T1000 (cell line): ENCODE measurements at places on chromosomes 7 and 10.

GRCh38 chr10:89352802-89353201 is 25.0 kb downstream of the IFIT3 start:
- no peak for DNase-seq

- DNase-seq, result no peak
Measured at GRCh38 chr10:15096661-15097010, 519 bp upstream of the RPP38 start.

DNA sequence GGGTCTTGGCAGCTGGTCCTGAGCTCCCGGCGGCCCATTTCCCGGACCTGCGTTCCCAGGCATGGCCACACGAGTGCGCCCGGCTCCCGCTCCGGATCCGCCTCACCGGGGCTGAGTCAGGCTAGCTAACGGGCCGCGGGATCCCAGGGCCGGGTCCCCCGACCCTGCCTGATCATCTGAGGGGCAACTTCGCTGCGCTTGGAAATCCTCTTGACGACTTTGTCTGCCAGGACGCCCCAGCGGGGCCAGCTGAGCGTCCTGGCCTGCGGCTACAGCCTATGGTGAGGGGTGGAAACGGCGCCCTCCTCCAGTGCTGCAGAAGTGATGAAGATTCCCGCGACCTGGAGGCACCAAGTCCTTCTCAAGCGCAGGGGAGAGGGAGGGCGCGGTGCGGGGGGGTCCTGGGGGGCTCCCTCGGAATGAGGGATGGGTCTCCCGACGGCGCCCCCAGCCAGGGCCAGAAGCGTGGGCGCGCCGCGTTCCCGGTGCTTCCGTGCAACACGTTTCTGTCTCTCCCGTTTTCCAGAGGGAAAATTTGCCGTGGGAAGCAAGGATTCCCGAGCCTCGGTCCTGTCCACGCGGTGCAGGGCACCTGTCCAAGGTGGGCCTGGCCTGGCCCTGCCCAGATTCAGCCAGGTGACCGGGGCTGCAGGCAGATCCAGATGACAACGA is 212.4 kb downstream of the CCSER2 start:
- DNase-seq, result peak; percentile 84

- DNase-seq, result no peak
Measured at GRCh38 chr10:52390388-52390787, 76.3 kb downstream of the DKK1 start.

DNA sequence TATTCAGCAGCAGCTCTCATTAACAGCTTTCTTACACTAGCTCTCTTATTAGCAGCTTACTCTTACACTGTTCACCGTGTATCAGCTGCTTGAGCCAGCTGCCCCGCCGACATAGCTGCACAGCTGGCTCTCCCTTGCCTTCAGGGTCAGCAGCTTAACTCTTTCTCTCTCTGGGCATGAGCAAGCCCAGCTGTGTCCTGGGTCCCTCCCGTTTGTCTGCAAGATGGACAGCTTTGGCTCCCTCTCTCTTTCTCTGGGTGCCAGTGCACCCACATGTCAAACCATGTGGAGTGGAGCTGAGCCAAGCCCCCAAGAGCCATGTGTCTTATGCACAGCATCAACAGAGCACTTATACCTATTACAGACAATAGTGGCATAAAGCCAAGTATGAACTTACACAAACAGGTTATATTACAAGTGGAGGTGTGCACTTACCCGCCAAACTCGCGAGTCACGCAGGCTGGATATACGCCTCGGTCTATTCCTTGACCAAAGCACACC is 35.7 kb upstream of the MTPAP start:
- no peak for DNase-seq

DNA sequence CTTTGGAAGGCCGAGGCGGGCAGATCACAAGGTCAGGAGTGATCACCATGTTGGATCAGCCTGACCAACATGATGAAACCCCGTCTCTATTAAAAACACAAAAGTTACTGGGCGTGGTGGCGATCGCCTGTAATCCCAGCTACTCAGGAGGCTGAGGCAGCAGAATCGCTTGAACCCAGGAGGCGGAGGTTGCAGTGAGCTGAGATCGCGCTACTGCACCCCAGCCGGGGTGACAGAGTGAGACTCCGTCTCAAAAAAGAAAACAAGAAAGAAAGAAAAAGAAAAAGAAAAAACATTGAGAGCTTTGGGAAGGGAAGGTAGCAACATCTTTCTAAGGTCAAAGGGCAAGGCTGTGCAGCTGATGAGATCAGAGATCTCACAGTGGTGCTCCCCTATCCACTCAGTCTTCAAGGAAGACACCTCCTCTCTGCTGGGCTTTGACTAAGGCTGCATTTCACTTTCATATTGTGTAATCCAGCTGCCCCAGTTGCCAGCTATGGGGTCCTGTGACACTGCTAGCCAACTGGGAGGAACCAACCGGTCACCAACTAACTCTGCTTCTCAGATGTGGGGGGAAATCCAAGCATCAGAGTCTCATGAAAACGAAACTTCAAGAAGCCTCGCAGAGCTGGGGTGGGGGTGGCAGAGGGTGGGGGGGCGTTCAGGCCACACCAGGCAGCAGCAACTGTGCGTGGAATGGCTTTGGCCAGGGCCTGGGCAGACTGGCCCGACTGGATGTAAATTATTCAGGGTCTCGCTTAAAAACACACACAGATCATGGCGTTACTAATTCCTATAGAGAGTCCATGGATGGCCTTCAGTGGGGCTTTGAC is 1.5 kb downstream of the IL15RA start:
- DNase-seq, result no peak

- no peak for DNase-seq
Measured at GRCh38 chr10:116201011-116201410, 72.0 kb downstream of the GFRA1 start.

DNA sequence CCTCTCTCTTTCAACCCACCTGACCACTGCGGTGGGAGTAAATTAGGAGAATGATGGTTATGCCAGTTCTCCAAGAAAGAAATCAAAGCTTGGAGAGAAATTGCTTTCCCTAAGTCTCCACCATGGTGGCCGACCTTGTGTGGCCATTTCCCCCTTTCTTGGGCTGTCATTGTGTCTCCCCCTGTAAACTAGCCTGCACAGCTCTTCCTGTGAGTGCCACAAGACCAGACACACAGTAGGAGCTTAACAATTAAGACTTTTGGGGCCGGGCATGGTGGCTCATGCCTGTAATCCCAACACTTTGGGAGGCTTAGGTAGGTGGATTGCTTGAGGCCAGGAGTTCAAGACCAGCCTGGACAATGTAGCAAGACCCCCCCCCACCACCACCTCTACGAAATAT is 18.9 kb upstream of the LIMK1 start:
- no peak for DNase-seq

DNA sequence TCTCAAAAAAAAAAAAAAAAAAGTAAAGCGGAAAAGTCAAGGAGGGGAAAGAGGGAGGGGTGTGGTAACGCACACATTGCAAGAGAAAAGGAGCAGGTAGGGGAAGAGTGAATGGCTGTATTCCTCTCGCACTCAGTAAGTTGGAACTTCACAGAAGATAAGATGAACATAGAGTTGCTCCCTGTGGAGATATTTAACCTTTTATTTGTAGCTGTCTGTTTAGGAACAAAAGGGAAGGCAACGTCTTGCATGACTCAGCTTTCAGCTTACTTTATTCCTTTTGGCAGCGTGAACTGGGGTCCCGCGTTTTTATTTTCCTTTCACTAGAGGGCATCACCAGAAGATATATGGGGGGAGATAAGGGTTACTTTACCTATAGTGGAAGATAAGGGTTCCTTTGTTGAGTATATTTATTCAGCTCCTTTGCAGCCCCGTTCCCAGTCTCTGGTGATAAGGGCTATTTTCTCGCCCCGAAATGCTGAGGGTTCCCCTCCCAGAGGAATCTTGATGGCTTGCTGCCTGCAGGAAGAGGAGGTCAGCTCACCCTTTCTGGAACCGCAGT is 78.5 kb downstream of the APBB1IP start:
- DNase-seq, result no peak

- DNase-seq, result peak; percentile 24
Measured at GRCh38 chr7:128830231-128831177, at the start of gene FLNC. Gene FLNC, plus strand, starts transcription at chr7:128830406. Its CDS starts 232 bp downstream, at chr7:128830638.
